Islet precursor cell (in vitro differentiated cells): ENCODE measurements at places on chromosomes 1 and 21.

DNA sequence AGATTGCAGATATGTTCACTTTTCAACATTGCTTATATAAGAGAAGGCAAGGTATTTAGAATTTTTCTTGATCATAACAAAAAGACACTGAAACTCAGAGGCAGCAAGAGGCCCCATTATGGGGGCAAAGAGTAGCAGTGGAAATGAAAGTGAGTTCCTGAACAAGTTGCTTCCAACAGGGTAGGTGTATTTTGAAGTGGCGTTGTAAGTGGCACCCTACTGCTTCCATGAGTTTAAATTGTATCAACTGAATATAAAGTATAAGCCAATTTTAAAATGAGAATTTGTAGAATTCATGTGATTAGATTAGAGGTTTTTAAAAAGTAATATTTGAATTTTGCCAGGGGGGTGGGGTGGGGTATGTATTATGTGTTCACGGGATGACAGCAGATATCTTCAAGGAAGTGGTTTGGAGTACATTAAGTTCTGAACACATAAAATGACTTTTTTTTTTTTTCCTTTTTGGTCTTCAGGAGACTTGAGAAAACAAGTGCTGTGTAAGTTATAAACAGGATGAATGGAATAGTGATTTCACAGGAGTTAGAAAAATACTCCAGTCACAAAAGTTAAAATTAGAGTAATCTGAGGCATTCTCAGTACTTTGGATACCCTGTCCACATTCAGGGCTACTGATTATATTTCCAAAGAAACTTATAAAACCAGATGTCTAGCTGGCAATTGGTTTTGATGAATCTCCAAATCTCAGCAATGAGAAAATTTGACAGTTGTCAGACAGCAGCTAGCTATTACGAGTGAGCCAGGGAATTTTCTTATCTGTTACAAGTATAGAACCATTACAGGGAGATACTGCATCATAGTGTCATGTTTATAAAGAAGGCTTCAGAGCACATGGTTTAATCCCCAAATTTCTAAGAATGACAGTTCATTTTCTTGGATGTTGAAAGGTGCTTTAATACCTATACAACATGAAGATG, 182.0 kb downstream of the ST6GALNAC3 start:
- no peak for DNase-seq

DNA sequence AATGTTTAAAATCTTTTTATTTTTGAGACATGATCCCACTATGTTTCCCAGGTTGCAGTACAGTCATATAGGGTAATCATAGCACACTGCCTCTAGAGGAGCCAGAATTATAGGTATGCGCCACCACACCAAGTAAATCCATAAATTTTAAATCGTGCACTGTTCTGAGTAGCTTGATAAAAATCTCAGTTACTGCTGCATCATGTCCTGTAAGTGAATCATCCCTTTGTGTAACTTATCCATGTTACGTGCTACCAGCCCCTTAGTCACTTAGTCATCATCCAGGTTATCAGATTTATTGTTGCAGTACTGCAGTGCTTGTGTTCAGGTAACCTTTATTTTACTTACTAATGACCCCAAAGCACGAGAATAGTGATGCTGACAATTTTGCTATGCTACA, 1770.9 kb downstream of the BRINP3 start:
- no peak for DNase-seq

GRCh38 chr21:31098576-31099005, 60.3 kb upstream of the KRTAP19-8 start:
- DNase-seq = peak; percentile 80

- peak; percentile 97 for DNase-seq
These were observed 78.4 kb upstream of the SLC45A1 start for GRCh38 chr1:8239306-8240023.

DNA sequence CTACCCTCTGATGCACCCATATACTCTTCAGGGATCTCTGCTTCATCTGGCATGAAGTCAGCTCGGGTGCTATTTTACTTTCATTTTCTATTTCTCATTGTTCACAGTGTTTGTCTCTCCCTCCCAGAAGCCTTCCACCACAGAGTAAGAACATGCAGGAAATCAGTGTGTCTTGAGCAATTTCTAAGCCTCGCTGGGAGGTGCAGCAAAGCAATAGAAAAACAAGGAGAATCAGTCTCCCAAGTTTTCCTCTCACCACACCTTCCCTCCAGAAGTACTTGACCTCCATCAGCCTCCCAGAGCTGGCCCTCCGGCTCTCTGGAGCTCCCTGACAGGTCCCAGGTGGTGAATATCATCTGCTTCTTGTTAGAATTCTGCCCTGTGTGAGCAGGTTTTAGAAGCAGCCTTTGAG, 594.7 kb upstream of the CAMK1G start:
- DNase-seq = no peak

GRCh38 chr1:48841461-48841860, 64.8 kb upstream of the BEND5 start:
- no peak for DNase-seq

- DNase-seq = no peak
These were observed 4.8 kb downstream of the KRTAP21-3 start for GRCh38 chr21:30713766-30714165.

DNA sequence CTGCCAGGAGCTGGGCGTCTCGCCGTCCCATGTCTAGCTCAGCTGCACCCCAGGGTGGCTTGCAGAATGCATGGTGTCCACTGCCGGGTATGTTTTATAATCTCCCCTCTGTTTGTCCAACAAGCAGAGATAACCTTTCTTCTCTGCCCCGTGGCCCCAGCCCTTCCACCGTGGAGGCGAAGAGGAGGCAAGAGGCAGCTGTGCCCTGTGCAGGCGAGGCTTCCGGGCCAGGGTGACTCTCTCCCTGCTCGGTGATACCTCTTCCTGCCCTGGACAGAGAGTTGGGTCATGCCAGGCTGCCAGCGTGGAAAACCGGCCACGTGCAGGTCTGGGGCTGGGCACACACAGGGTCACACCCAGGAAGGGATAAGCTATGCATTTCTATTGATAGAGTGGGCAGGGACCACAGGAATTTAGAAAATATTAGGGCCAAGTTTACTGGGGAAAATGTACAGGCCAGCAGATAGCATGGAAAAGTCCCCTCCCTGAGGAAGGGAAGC, at the start of gene TFF2:
Gene TFF2 (minus strand): TSS at position 68 of the 500 bp plus-strand sequence. CDS start 37 bp downstream, at position 31.
- DNase-seq = peak; percentile 42

GRCh38 chr1:234745276-234745675, 135.3 kb upstream of the IRF2BP2 start:
- no peak for DNase-seq

- no peak for DNase-seq
These were observed 58.3 kb upstream of the ARTN start for GRCh38 chr1:43875331-43875730.

- DNase-seq = no peak
These were observed 231.2 kb downstream of the PRDM2 start for GRCh38 chr1:13931226-13931625.

GRCh38 chr1:237235091-237235490, 193.1 kb downstream of the RYR2 start:
- no peak for DNase-seq

- DNase-seq = peak; percentile 71
These were observed 17.7 kb downstream of the TNR start for GRCh38 chr1:175725684-175726083.

GRCh38 chr1:110645821-110646735, 28.7 kb downstream of the KCNA3 start:
- DNase-seq = no peak

DNA sequence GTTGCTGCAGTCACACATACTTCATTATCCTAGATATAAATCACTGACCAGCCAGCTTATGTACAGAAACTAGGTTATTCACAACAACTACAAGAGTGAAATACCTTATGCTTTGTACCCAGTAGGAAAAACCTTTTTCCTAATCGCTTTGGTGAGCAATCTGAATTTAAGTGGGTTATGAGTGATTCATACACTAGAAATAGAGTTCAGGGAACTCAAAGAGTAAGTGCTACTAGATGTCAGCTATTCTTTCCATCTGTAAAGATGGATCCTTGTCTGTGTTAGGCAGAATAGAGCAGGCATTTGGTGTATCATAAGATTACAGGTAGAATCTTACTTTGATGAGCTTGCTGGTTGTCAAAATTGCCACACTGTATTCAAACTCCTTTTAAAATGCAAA, 101.9 kb downstream of the ZNF644 start:
- no peak for DNase-seq

- peak; percentile 55 for DNase-seq
These were observed 272.9 kb upstream of the C1orf174 start for GRCh38 chr1:4172644-4173599.

DNA sequence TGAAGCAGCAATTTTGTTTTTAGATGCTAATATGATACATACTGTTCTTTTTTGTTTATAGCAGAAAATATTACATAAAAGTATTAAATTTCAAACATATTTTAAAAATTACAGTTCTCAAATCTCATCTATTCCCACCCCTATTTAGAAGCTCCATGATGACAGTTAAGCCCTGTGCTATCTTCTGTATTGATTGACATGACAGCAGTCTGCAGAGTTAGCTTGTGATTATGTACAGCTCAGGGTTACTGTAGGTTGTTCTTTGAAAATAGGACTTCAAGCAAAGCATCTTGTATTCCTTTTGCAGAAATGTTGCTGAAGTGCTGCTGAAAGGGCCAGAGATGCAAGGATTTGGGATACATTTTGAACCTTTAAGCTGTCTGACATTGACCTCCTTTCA, 8.2 kb downstream of the GPSM2 start:
- DNase-seq = no peak

GRCh38 chr1:27045973-27046558, 33.4 kb upstream of the TENT5B start:
- DNase-seq = peak; percentile 82

GRCh38 chr1:54339126-54339525, 67.1 kb downstream of the SSBP3 start:
- DNase-seq = no peak
